Stimulated activated CD4-positive, alpha-beta T cell treated with anti-CD3 and anti-CD28 coated beads, Interleukin-1b, Interleukin-23, amount 100 ng/mL, for 1 hour (primary cell): ENCODE measurements at places on chromosomes 3 and 15.

- no peak for DNase-seq
Measured at GRCh38 chr15:81511138-81511537, 137.1 kb upstream of the TMC3 start.

- no peak for DNase-seq
Measured at GRCh38 chr3:186217820-186218164, 108.9 kb upstream of the ETV5 start.

GRCh38 chr15:57060799-57061198 is 142.4 kb downstream of the TCF12 start:
- no peak for DNase-seq

DNA sequence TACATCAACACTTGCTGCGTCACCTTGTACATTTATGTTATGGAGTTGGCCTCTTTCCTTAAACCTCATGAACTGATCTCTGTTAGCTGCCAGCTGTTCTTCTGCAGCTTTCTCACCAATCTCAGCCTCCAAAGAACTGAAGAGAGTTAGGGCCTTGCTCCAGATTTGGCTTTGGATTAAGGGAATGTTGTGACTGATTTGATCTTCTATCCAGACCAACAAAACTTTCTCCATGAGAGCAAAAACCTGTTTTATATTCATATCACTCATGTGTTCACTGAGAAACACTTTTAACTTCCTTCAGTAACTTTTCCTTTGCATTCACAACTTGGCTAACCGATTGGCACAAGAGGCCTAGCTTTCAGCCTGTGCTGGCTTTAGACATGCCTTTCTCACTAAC is 1156.0 kb upstream of the CADM2 start:
- no peak for DNase-seq

- no peak for DNase-seq
Measured at GRCh38 chr3:22241110-22241509, 490.1 kb upstream of the ZNF385D start.

GRCh38 chr3:188465311-188465710 is 311.4 kb downstream of the LPP start:
- DNase-seq: no peak

GRCh38 chr15:43913941-43914340 is 87.1 kb downstream of the WDR76 start:
- no peak for DNase-seq

- DNase-seq: no peak
Measured at GRCh38 chr15:37098468-37099318, 1.7 kb downstream of the MEIS2 start.

- DNase-seq: no peak
Measured at GRCh38 chr15:40982855-40983254, 29.6 kb downstream of the CHAC1 start.

DNA sequence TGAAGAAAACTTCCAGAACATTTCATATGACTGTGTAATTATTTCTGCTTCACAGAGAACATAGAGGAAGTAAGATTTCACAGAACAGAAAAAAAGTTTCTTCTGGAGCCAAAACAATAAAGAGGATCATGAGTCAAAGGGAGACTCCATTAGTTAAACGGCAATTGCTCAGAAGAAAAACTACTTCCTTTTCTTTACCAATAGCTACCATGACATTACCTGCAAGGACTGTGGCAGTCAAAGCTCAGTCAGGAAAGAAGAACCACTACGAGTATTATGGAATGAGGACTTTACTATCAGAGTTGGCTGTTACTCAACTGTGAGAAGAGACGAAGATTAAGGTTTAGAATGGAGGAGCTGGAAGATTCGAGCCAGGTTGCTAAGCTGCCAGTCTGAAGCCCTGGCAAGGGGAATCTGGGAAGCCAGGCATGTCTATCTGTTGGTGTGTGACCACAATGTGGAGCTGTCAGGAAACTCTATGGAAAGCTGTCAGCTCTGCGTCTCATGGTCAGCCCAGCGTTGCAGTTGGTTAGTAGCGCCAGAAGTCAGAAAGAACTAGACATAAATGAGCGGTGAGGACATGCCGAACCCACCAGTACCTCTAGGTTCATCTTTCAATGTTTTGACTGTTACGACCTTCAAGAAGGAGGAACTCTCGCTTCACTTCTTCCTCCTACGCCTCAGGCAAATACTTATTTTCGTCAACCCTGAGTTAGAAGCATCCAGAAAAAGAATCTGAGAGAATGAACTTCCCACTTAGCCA is 604.3 kb downstream of the FGF12 start:
- DNase-seq: no peak

GRCh38 chr3:56918111-56918568 is 116.4 kb upstream of the ARHGEF3 start:
- DNase-seq: no peak

- no peak for DNase-seq
Measured at GRCh38 chr3:111882799-111883198, 23.7 kb downstream of the PHLDB2 start.

- DNase-seq: no peak
Measured at GRCh38 chr3:114318295-114318694, 24.5 kb downstream of the TIGIT start.

GRCh38 chr3:185653949-185654757 is 68.1 kb downstream of the SENP2 start:
- DNase-seq: no peak

DNA sequence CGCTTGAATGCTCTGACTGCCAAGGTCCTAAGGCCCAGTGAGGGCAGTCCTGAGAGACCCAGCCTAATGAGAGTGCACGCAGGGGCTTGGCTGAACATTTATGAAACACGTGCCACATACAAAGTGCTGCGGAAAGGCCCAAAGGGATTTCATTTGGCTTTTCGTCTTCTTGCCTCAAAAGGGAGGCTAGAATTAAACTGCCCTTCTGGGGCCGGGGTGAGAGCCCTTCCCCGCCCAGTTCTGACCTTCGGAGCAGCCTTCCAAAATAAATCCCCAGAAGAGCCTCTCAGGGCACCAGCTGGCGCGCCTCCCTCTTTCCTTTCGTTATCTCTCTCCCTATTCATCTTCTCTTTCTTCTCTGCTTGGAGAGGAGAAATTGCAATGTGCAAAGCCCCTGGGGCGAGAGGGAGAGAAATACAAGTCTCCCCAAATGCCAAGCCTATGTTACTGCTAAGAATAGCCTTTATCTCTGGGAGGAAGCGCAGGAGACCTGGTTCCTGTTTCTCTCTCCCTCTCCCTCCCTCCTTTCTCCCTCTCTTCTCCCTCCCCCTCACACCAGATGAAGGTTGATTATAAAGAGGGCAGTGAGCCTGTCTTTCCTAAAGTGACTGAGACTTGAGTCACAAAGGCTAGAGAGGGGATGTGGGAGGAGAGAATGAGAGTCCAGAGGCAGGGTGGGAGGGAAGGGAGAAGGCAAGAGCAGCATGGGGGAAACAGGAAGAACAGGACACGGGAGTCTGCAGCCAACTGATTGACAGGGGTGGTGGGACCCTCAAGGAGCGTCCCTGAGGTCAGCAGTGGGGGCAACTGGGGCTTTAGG is 36.7 kb upstream of the NDUFB4 start:
- DNase-seq: no peak

DNA sequence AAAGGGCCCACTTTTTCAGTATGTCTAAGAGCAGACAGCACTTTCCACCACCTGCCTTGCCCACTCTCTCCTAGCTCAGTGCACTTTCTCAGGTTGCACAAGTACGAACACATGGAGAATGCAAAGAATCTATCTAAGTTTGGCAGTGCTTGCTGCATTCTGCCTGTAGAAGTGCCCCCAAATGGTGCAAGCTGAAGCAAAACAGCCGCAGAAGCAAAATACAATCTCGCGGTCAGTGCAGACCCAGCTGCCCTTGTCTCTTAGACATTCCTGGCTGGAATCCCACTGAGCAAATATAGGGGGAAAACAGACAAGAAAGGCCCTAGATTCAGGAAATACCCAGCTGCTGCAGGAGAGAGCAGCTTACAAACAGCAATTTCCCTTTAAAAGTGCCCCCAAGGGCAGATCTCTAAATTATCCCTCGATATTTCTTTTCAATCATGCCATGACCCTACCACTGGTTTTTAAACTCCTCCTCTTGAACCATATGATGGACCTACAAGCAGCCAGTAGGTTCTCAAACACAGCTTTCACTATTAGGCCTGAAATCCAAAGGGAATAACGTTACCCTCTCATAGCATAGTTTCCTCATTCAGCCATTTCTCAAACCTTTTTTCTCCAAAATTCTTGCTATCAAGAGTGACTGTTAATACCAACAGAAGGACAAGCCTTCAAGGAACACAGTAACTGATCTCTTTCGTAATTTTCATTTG is 67.0 kb downstream of the TNIK start:
- DNase-seq: no peak

- DNase-seq: no peak
Measured at GRCh38 chr3:5187920-5188418, 462 bp downstream of the EDEM1 start.

GRCh38 chr3:78116874-78117273 is 1077.0 kb downstream of the ROBO2 start:
- no peak for DNase-seq

- DNase-seq: no peak
Measured at GRCh38 chr15:57479005-57479404, 102.7 kb downstream of the CGNL1 start.

GRCh38 chr3:115947325-115947724 is 324.0 kb downstream of the GAP43 start:
- no peak for DNase-seq

DNA sequence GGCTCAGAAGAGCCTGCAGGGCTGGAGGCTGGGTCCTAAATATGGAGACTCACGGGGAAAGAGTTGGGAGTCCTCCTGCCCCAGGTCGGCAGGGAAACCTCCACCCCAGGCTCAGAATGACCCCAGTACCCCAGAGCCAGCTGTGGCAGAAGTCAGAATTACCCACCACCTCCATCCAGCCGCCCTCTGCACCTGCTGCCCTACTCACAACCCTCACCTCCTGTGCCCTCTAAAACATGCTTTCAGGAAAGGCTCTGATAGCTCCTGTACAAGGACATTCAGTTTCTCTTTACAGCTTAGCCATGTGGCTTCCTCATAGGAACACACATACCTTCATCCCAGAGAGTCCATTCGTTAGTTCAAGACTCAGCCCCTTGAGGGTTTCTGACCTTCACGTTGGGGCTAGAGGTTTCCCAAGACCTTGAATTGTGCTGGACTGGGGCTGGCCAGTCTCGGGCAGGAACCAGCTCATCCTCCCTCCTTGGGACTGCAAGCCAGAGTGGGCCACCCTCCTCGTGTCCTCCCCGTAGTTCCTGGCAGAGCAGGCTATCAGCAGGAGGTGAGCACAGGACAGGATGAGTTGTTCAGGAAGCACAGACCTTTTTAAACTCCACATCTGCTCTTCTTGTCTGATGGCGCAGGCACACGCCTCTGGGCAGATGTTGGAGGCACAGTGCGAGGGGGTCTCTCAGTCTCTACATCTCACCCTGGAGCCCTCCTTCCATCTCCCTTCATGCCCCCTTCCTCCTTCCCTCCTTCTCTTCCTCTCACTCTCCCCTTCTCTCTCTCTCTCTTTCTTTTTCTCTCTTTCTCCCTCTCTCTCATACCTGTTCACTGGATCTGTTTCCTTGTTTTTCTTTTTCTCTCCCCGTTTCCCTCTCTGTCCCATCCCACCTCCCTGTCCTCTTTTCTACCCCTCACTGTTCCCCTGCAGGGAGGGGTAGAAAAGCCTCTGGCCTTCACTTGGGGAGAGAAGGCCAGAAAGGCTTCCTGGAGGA is 55.9 kb upstream of the NR2C2 start:
- DNase-seq: no peak

GRCh38 chr3:60594025-60594424 is 657.2 kb downstream of the FHIT start:
- no peak for DNase-seq

- no peak for DNase-seq
Measured at GRCh38 chr3:176867681-176868663, 329.3 kb downstream of the TBL1XR1 start.

DNA sequence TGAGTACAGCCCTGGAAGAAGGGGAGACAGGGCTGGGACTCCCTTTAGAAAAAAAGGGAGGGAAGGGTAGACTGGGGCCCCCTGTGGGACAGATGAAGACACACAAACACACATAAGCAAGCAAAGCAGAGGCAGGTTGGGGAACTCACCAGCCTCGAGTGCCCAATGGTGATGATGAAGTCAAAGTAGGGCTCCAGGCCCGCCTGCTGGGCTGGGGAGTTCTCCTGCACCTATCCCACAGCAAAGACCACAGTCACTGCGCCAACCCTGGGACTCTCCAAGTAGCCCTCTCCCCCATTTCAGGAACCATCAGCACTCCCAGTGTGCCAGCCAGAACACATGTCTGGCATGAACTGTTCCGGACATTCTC is 4.1 kb downstream of the GORASP1 start:
- DNase-seq: no peak

GRCh38 chr3:49665822-49666519 is 8.2 kb upstream of the APEH start:
- no peak for DNase-seq

GRCh38 chr3:71062037-71062932 is 521.2 kb downstream of the FOXP1 start:
- no peak for DNase-seq

GRCh38 chr3:123159926-123160635 is 41.7 kb upstream of the SEC22A start:
- no peak for DNase-seq

DNA sequence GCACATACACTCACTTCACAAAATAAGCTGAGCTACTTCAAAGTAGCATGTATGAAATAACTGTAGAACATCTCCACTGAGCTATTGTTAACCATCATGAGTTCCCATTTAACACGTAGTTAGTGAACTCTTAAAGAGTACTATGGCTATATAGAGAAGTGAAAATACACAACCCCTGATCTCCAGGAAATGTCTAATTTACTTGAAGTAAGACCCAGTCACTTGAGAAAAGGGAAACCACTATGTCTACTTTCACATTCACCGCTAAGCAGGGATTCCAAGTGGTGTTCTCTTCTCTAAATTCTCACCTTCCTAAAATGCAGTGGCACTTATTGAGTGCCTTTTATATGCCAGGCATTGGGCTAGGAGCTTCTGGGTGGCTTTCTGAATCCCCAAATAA is 35.0 kb upstream of the COLQ start:
- no peak for DNase-seq

DNA sequence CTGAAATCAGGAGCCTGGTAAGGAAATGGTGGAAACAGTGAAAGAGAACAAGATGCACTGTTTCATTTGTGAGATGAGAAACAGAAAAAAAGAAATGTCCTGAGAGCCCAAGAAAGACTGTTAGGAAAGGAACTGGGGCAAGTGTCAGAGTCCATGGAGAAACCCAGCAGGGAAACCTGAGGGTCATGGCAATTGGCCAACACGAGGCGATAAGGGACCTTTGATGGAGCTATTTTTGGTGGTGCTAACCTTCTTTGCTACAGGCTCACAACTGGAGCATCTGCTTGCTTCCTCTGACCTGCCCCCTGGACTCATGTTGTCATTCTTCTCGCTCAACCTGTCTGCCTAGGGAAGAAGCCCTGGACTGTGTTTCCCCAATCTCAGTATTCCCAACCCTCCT is 4.2 kb upstream of the TMEM41A start:
- no peak for DNase-seq

- DNase-seq: no peak
Measured at GRCh38 chr3:160697637-160698380, 20.8 kb downstream of the ARL14 start.

DNA sequence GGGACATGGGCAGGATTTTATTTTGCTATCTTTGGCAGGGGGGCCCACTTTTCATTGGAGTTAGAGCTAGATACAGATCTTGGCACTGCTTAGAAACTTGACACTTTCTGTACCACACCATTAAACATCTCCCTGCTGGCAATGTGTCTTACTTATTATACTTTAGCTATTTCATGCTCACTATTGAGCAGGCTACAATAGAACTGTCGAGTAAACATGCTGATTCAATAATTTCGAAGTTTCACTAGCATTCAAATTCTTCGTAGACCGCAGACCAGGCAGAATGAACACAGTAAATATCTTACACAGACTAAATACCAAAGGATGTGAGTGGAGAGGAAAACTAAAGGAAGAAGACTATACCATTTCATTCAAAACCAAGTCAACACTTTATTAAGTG is 180.8 kb downstream of the UNC13C start:
- no peak for DNase-seq
